NCI-H1436 (cell line): ENCODE measurements at places on chromosomes 6 and 20.

GRCh38 chr6:102229271-102229670 is 835.8 kb downstream of the GRIK2 start:
- no peak for DNase-seq

DNA sequence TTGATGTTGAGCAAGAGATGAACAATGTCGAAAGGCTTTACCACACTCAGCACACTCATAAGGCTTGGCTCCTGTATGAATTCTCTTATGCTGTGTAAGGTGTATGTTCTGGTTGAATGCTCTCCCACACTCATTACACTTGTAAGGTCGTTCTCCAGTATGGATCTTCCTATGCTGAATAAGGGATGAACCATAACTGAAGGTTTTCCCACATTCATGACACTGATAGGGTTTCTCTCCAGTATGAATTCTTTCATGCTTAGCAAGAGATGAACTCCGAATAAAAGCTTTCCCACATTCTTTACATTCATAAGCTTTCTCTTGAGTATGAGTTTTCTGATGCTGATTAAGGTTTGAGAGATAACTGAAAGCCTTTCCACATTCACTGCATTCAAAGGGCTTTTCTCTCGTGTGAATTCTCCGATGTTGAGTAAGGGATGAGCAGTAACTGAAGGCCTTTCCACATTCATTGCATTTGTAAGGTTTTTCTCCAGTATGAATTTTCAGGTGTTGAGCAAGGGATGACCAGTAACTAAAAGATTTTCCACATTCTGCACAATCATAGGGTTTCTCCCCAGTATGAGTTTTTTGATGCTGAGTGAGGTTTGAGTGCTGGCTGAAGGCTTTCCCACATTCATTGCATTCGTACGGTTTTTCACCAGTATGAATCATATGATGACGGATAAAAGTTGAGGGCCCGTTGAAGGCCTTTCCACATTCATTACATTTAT is 21.1 kb downstream of the ZNF184 start:
- DNase-seq: no peak

DNA sequence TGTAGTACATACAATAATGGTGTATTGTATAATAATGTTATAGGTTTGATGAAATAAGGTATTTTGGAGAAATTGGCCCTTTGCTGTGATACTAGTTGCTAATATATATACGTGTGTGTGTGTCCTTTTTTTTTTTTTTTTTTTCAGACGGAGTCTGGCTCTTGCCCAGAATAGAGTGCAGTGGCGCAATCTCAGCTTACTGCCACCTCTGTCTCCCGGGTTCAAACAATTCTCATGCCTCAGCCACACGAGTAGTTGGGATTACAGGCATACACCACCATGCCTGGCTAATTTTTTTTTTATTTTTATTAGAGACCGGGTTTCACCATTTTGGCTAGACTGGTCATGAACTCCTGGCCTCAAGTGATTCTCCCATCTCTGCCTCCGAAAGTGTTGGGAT is 23.3 kb downstream of the SENP6 start:
- DNase-seq: no peak

DNA sequence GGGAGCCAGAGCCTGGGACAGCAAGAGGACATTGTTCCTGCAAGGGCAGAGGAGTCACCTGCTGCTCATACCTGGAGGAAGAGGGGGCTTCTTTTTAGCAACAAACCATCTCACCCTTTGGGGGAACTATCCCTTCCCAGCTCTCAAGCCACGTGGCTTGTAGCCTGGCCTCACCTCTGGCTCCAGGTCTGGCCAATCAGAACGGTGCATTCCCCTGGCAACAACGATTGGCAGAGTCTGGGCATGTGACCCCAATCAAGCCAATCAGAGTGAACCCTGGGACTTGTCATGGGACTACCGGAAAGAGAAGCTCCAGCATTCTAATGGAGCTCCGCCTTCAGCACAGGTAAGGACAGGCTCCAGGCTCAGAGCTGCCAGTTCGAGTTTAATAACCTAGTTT is 33.6 kb downstream of the KCNB1 start:
- DNase-seq: no peak

DNA sequence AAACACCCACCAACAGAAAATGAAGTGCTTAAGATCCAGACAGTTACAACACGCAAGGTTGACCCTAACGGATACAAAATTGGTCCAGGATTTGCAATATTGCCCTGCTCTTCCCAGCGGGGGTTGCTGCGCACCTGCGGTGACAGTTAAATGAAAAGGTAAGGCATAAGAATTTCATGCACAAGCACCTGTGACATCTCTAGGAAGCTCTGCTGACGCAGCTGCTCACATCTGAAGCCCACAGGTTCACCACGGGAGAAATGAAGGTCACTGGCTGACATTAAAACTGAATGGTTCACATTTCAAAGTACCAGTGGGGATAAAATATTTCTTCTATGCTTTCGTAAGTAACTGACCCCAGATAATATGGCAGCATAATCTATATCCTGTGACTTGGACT is 689.3 kb upstream of the AGPAT4 start:
- DNase-seq: no peak

- no peak for DNase-seq
These were observed 89.9 kb downstream of the GPX5 start for GRCh38 chr6:28615616-28615954.

DNA sequence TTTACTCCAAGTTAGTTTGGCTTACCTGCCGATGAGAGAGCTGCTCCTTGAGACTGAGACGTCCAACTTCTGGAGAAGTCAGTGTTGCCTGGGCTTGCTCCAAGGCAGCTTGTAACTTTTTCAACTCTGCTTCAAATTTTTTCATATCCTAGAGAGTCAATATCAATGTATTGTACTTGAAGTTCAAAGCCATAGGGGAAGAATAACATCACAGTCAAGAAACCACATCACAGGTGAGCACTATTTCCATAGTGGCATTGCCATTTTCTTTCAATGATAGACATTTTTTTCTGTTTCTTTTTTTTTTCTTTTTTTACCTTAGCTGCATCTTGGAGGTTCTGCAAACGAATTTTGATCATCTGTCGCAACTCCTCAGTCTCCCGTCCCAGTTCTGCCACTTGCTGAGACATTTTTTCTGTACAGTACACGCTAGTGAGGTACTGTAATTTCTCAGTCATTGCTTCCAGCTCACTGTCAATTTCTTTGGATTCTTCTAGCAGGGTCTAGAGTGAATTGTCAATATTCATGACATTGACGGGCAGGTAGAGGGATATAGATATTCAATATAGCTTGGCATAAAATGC is 326.7 kb downstream of the SYNE1 start:
- DNase-seq: no peak

DNA sequence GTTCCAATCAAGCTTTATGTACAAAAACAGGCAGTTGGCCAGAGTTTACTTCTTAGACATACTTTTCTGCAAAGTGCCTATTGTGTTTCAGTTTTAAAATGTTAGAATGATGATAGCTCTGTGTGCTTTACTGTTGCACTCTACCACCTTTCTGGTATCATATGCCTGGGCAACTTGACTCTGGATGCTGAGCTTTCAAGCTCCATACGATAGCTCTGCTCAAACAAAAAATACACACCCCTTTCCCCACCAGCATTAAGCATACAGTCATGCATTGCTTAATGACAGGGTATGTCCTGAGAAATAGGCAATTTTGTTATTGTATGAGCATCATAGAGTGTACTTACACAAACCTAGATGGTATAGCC is 123.1 kb downstream of the RCAN2 start:
- no peak for DNase-seq

DNA sequence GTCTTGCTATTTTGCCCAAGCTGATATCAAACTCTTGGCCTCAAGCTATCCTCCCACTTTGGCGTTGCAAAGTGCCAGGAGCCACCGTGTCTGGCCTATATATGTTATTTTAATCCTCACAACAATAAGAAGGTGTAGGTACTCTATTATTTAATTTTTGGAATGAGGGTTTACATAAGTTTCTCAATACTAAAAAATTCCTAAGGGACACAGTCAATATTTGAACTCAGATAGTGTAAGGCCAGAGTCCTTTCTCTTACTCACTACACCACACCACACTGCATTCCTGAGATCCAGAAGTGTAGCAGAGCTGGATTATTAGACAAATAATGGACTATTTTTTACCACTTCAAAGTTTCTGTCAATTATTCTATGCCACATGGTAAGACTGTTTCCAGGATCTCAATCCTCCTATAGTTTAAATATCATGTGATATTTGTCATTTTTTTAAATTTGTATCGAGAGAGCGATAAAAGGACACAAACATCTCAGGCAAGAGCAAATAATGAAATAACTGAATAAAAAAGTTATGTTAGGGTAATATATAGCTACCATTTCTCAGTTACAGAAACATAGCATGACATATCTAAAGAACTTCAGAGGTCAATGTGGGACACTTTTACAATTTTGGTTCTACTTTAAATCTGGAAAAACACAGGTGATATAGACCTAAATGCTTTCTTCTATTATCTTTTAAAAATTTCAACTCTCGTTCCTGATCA is 162.2 kb upstream of the THEMIS start:
- DNase-seq: no peak

- DNase-seq: no peak
These were observed 945.7 kb downstream of the KIF16B start for GRCh38 chr20:15627501-15627903.

DNA sequence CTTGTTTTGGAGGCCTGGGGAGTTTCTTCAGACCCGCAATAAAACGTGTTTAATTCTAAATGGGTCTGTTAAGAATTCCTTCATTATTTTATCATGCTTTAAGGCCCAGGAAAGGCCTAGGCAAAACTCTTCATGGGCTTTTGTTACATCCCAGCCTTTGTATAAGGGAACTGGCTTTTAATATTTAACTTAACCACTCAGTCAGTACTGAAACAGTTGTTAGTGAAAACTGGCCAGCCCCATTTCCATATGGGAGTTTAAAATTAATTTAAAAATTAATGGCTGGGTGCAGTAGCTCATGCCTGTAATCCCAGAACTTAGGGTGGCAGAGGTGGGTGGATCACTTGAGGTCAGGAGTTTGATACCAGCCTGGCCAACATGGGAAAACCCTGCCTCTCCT is 213.2 kb upstream of the FKBP1C start:
- no peak for DNase-seq

DNA sequence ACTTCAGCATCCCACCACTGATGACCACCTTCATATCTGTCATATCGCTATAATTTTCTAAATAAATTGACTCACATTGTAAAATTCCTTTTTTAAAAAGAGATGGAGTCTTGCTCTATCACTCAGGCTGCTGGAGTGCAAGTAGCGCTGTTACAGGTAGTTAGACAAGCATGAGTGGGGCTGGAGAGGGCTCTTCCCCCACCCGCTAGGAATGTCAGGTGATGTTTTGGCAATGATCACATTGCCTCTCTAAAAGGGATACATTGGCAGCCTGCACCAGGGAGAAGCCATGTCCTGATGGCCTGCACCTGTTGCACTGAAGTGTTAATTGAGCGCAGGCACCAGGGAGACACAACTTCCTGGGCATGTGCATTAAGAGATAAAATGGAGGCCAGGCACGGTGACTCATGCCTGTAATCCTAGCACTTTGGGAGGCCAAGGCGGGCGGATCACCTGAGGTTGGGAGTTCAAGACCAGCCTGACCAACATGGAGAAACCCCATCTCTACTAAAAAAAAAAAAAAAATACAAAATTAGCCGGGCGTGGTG is 16.9 kb upstream of the SLC22A16 start:
- peak; percentile 90 for DNase-seq

DNA sequence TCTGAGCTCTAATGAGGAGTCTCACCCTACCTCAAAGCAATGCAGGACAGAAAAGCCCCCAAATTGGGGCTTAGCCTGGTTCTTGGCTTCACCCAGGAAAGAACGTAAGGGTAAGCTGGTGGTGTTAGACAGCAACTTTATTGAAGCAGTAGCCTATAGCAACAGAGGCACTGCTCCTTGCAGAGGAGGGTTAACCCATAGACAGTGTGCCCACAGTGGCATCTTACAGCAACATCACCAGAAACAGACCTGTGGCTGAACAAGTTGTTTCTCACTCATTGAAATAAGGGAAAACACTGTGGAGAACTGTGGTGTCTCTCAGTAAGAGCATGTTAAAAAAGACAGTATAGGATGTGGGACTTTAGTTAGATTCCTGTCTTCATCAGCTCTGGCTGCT is 80.4 kb upstream of the SPTLC3 start:
- DNase-seq: no peak

- no peak for DNase-seq
These were observed 22.5 kb downstream of the HLA-G start for GRCh38 chr6:29850011-29850553.

GRCh38 chr20:45575931-45576330 is 3.2 kb downstream of the WFDC8 start:
- DNase-seq: no peak

DNA sequence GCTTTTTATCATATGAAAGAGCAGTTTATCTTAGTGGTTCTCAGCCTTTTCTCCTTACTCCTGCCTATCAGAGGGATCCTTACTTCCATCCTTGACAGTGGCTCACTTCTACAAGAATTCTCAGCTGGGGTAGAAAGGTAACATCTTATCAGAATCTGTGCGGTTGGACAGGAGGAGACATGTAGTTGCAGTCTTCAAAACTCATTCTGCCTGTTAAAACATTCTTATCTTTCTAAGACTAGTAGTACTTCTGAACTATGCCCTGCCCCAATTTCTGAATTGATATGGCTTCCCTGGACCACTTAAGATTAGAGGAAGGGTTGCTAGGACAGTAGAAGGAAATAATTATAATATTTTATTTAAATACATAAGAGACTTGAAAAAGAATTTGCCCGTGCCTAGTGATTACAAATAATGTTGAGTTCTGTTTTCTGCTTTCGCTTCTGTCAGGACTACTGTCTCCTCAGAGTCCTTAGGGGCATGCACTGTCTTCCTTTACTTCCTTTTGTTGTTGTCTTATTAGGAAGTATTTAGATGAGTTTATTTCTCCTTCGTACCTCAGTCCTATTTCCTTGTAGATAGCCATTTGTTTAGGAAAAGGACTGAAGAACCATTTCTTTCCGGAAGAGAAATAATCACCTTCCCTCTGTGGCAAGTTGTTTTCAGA is 24.9 kb downstream of the BLTP3A start:
- DNase-seq: no peak

GRCh38 chr20:34322267-34323105 is 19.3 kb upstream of the AHCY start:
- no peak for DNase-seq

DNA sequence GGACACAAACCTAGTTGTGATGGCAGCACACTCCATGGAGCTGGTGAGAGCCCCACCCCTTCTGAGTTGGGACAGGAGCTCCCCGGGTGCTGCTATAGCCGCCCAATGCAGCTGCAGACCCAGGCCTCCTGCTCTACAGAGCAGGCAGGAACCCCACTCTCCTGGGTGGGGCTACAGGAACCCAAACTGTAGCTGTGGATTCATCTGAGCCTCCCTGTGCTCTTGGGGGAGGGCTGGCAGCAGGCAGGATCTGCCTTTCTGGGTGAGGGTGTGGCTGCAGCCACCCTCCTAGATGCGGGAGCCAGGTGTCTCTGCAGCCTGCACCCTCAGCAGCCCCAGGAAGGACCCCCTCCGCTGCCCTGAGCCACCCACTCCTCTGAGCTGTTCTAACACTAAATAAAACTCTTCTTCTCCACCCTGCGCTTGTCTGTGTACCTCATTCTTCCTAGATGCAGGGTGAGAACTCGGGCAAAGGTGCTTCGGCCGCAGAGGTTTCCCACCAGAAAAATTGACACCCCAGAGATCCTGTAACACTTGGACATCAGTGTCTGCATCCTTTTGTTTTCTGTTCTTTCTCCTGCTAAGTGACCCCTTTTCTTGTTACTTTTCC is 55.2 kb upstream of the KIF13A start:
- DNase-seq: no peak

GRCh38 chr6:121755485-121755884 is 320.0 kb downstream of the GJA1 start:
- DNase-seq: no peak
